ENCODE measurements at places on chromosomes 3 and 15.

DNA sequence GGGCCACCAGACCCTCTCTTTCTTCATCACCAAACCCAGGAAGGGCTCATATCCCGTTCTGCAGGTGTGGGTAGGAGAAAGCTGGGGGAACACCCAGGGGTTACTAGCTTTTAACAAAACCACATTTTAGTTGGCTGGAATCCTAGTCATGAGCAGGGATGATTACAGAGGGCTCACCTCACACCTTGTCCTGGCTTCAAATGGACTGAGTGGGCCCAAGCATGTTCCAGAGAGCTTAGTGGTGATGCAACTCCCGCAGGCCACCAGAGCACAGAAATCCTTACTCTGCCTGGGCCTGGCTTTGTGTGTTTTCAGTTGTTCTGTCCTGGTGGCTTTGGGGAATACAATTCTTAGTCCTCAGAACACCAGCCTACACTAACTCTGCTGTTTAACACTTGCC is 56.8 kb upstream of the RYK start:
- DNase-seq, result no peak

- DNase-seq, result no peak
Measured at GRCh38 chr3:81953111-81953510, 191.7 kb upstream of the GBE1 start.

GRCh38 chr3:128801779-128802380 is 75.9 kb downstream of the RAB7A start:
- no peak for DNase-seq

DNA sequence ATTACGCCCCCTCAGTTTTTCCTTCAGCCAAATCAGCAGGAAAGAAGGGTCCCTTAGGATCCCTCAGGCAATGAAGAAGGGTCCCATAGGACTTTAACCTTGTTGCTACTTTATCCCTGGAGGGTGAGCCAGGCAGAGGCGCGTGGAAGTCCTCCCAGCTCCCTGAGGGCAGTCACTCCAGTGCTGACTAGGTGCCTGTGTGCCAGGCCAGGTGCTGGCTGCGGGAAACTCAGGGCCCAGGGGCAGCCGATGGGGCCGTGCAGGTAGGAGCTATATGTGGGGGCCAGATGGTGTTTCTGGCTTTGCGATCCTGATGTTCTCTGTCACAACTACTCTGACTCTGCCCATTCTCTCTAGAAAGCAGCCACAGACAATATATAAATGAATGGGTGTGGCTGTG is 42.8 kb upstream of the IQSEC1 start:
- DNase-seq, result no peak

GRCh38 chr3:60079076-60079475 is 1029.3 kb upstream of the CFAP20DC start:
- no peak for DNase-seq
